HuH-7.5 (cell line): ENCODE measurements at places on chromosomes 3 and 15.

DNA sequence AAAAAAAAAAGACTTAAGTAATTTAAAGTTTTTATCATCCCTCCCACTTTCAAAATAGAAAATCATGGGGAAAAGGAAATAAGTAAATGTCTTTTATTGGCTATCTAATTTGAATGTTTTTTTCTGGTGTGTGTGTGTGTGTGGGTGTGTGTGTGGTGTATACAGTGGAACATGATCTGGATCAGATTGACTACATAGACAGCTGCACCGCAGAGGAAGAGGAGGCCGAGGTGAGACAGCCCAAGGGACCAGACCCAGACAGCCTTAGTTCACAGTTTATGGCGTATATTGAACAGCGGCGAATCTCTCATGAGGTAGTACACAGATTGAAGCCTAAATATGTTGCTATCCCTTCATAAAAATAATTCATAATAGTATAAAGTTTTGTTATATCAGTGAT is 44.5 kb downstream of the LRCH3 start:
- no peak for DNase-seq

GRCh38 chr15:25741256-25741580 is 121.9 kb downstream of the ATP10A start:
- no peak for DNase-seq

GRCh38 chr3:10975695-10976234 is 16.8 kb upstream of the SLC6A1 start:
- DNase-seq = no peak

DNA sequence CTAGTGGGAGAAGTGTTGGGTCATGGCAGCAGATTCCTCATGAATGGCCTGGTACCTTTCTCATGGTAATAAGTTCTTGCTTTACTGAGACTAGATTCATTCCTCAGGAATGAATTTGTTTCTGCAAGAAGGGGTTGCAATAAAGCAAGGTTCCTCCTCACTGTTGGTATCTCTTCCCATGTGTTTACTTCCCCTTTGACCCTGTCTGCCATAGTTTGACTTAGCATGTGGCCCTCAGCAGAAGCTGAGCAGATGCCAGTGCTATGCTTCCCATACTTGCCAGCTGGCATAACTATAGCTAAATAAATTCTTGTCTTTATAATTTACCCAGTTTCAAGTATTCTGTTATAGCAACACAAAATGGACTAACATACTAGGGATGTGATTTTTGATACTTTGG is 163.6 kb upstream of the COL8A1 start:
- no peak for DNase-seq

DNA sequence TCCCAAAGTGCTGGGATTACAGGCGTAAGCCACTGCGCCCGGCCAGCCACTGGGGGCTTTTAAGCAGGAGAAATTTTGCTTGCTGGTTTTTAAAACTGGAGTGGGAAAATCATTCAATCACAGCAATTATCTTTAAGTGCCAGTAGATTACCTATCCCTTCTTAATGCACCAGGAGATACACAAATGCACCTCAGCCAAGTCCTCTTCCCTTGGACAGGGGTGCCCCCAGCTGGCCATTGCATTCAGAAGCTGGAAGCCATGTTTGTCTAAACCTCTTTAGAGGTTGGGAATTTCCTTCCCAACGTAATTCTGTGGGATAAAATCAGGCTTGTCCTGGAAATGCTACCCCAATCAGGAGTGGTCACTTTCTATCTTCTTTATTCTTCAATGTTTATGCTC is 26.6 kb downstream of the MIX23 start:
- peak; percentile 36 for DNase-seq

DNA sequence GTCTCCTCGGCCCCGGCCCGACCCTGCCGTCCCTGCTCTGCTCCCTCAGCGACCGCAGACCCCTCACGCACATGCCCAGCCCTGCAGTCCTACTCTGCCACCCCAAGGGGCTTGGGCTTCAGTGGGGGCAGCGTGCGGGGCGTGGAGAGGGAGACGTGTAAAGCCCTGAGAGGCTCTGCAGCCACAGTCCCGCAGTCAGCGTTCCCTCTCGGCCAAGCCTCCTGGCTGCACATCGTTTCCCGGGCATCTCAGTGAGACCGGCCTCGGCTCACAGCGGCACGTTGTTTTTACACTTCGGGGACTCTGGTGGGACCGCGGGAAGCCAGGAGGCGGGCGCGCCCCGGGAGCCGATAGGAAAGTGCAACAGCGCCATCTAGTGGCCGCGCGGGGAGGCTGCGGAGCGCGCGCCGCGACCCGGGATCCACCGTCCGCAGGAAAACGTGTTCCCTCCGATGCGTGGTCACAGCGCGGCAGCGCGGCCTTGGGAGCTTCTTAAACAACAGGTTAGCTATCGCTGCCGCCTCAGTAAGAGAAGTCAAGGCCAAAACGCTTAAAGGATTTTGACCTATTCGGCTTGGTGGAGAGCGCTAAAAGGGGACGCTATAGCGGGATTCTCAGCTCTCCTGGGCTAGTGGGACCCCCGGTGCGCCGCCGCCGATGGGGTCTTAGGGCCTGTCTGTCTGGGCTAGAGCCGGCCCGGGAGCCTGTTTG is 226.8 kb upstream of the IGF1R start:
- peak; percentile 85 for DNase-seq

GRCh38 chr3:72288955-72289691 is 504.2 kb upstream of the PROK2 start:
- no peak for DNase-seq

DNA sequence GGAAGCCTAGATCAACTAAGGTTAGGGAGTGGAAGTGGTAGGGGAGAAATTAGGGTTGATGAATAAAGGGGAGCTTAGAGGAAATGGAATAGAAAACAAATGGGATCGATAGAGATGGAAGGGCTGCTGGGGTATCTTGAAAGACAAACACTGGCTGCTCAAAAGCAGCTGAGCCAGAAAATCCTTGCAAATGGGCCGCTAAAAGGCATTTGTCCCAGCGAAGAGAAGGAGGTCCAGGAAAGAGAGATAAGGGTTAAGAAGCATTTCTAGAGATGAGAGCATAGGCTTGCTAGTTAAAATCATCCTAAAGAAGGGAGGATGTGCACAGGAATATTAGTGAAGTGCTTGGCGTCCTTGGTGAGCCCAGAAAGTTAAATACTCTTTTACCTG is 258.0 kb upstream of the CBLB start:
- no peak for DNase-seq

GRCh38 chr15:66954601-66955000 is 110.8 kb upstream of the SMAD3 start:
- DNase-seq = no peak

GRCh38 chr15:26438316-26438715 is 334.6 kb downstream of the GABRB3 start:
- DNase-seq = no peak

DNA sequence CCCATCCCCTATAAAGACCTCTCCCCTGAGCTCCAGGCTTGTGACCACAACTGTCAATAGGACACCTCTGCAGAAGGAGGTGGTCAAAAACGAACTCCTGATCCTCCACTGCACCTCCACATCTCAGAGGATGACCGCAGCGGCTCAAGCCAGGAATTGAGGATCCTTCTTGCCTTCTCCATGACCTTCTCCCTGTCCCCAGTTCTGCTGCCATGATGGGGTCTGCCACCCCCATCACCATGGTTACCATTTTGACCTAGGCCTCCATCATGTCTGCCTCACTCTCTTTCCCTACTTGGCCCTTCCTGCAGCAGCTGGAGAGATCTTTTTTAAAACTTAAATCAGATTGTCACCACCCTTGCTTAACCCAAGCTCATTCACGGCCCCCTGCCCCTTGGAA is 81.3 kb upstream of the LINGO1 start:
- no peak for DNase-seq

DNA sequence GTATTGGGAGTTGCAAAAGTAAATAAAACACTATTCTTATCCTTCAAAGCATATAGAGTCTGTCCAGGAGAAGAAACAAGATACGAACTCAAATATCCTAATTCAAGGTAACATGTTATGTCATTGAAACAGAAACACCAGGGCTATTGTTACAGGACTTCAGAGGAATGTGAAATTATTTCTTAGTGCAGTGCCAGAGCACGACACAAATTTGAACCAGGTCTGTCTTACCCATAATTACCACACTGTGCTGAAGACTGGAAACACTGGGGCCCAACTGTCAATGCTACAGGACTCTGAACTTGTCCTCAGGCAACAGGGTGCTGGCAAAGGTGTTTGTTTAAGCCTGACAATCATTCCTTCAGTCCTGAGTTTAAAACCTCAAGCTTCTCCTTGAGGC is 633.6 kb upstream of the UBE2E2 start:
- no peak for DNase-seq

DNA sequence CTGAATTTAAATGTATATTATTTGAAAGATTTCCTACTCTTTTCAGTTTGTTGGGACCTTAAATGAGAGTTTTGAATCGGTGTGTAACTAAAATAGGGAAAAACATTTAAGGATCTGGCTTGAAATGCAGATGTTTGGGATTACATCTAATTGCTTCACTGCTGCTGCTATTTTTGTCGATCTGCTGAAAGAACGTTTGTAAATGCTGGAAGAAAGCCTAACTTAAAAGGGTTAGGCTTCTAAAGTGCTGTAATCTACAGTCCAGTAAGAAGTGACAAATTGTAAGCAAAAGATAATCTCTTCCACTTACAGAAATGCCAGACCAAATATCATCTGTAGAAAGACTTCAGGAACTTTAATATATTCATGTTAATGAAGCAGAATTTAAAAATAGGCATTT is 691.6 kb downstream of the ZNF385D start:
- DNase-seq = no peak

DNA sequence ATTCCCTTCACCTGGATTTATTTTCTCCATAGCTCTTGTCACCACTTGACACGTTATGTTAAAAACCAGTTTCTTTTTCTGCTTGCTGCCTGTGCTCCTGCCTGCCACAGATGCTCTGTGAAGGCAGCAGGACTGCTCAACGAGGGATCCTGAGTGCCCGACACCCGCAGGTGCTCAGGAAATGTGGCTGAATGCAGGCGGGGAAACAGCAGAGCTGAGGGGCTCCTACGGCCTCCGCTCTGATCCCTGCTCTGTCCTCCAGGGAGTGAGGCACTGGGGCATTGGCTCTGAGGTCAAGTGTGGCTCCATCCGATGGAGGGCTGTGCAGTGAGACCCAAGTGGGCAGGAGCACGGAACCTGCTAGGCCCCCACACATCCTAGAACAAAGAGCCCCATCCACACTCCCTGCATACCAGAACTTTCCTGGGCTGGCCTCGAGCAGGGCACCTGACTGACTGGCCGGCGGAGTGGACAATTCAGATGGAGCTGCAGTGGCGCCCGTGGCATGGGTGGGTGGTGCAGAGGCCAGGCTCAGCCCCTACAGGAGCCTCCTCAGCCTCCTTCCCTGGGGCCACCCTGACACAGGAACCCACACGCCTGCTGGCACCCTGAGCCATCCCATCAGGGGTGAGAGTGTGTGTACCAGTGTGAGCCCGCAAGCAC is 27.9 kb downstream of the IQSEC1 start:
- no peak for DNase-seq

DNA sequence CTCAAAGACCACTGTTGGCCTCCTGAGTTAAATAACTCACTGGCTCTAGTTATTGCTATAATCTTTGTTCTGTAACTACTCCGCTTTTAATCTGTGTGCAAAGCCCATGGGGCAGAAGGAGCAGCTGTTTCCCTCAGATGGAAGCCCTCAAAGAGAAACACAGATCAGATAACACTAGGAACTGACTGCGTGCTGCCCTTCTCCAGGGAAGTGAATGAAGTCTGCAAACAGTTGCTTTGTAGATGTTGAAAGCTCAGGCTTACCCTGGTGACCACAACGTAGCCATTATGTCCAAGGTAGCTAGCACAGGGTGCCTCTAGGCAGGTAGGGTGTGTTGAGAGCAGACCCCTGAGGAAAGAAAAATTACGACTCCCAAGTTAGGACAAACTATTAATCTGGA is 152.3 kb upstream of the STAC start:
- DNase-seq = no peak

- no peak for DNase-seq
Observed at GRCh38 chr15:27358751-27359434, 387.9 kb downstream of the GABRG3 start.

DNA sequence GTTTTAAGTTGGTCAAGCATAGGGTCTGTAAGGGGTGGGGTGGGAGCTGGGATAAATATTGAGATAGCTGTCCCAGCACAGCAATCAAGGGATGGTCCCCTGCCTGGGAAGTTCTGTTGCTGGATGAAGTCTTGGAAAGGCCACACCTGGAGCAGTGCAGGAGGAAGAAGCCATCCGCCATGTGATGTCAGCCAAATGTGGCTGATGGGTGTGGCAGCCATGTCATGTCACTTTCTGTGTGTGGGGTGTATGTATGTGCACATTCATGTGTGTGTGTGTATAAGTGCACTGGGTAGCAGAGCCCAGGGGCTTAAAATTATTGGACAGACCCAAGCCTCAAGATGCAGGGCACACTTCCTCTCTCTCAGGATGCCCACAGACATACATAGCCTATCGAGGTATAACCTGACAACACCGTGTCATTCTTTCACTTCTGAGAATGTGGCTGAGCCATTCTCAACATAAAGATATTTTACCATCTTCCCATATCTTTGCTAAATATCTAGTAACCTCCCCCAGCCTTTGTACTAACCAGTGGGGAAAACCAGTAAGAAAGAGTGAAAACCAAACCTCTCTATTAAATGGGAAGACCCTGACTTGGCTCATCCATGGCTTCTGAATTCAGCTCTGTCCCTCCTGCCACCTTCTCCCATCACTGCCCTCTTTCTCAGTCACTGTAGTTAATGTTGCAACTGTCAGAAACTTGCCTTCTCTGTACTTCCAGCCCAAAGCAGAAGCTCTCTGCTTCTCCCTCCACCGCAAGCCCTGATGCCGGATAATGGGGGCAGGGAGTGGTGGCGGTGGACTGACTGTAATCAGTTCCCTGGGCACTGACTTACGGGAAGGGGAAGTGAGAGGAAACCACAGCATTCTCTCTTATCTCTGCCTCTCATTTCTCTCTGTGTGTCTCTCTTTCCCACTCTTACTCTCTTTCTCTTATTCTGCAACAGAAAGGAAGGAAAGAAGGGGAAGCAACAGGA is 11.2 kb downstream of the TNFSF10 start:
- DNase-seq = no peak

GRCh38 chr15:71781179-71781964 is 29.0 kb upstream of the NR2E3 start:
- DNase-seq = no peak

- DNase-seq = no peak
Observed at GRCh38 chr3:70182166-70182565, 130.3 kb downstream of the MDFIC2 start.

- DNase-seq = no peak
Observed at GRCh38 chr3:159783780-159784742, 204.6 kb upstream of the IL12A start.

- no peak for DNase-seq
Observed at GRCh38 chr3:195129644-195130492, 141.1 kb downstream of the XXYLT1 start.

DNA sequence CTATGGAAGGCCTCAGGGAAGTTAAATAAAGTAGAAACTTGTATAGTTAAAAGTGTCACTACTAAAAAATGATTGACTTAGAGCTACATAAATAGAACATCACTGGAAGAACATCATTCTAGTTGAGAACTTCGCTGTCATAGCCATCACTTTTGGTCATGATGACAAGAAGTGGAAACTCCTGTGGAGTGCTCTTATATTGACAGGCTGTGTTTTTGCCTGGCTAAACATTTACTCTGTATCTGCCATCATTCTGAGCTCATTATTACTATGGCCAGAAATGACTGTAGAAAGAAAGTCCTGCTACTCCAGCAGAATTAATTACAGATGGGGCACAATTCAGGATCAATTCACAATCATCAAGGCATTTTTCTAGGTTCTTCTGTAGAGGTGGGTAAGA is 165.1 kb upstream of the GOLIM4 start:
- no peak for DNase-seq
